ENCODE measurements at places on chromosomes 1 and 21.

DNA sequence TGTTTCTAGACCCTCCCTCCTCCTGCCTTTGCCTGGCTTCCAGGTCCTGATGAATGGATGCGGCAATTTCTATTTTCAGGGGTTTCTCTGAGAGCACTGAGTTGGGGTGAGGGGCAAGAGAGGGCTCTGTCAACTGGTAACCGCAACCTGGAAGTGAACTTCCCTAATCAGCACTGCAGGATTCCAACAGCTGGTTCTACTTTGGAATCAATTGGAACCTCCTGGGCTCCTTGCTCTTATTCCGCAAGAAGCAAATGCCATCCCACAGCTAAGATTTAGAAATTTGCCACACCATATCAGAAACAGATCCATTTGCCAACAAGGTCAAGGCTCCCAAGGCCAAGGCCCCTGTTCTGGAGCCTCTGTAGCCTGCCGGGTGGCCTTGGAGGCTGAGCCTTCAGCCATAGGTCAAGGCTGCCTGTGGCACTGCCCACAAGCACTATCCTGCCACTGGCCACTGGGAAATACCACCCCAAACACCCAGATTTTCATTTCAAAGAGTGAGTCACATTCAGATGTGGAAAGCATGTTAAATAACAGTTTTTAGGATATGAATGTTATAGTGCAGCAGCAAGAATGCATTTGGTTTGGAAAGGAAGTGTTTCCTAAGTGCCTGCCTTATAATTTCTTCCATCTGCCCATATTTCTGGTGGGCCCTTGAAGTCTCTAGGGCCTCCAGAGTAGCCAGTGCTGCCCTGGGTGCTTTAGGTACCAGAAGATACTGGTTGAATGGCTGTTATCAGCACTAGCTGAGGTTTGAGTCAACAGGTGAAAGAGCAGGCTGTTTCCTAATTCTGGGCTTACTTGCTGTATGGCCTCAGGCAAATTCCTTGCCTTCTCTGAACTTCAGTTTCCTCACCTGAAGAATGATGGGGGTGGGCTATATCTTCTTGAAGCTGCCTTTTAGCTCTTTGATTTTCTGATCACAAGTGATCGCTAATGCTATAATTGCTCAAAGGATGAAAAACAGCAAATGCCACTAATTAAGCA is 56.3 kb upstream of the JUN start:
- DNase-seq: no peak

GRCh38 chr1:112429749-112430148 is 33.7 kb downstream of the CTTNBP2NL start:
- DNase-seq: no peak

DNA sequence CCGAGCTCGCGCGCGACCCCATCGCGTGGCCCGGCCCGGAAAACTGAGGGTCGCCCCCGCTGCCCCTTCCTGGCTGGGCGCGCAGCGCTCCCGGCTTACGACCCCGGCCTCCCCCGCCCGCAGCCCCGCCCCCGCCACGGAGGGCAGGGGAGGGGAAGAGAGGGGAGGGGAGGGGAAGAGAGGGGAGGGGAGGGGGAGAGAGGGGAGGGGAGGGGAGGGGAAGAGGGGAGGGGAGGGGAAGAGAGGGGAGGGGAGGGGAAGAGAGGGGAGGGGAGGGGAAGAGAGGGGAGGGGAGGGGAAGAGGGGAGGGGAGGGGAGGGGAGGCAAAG is 6.7 kb upstream of the ANKRD65 start:
- no peak for DNase-seq

DNA sequence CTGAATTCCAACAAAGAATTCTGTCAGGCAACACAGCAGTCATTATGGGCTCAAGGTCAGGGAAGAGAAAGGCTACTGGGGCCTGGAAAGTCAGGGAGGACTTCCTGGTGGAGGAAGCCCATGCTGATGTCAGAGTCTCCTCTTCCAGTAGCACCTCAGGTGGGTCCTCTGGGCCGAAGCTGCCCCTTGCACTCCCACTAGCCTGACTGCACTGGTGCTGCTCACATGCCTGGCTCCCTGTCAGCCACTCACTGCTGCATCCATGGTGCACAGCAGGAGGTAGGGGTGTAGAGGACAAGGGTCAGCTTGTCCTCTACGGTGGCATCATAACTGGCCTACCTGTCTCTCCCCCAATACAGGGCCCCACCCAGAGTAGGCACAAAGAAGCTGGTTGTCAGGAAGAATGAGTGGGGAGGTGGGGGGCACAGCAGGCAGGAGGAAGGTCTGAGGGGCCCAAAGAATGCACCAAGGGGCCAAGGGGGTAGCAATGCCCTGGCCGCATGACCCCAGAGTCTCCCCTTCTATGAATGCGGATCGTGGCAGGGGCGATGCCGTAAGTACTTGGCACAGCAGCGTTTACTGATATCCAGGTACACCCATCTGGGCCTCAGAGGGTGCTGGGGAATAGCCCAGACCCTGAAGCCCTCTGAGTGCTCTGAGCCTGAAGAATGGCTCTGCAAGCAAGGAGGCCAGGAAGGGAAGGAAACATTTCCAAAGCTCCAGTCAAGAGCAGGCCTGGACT is 80.3 kb downstream of the GLIS1 start:
- no peak for DNase-seq

DNA sequence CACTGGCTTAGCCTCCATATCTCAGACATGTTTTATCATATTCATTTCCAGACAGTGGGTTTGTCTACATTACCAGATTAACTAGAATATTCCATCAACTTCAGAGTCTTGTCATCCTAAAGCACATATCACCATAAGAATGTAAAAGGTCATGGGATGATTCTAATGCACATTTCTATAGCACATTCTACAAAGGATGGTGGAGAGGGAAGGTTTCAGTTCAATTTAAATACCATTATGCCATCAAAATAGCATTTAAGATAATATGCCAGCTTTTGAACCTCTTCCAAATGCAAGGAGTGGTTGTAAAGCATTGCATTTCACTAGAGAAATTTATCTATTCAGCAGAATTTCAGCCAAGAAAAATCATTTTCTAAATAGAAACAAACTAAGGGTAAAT is 970.5 kb downstream of the TTLL7 start:
- no peak for DNase-seq

DNA sequence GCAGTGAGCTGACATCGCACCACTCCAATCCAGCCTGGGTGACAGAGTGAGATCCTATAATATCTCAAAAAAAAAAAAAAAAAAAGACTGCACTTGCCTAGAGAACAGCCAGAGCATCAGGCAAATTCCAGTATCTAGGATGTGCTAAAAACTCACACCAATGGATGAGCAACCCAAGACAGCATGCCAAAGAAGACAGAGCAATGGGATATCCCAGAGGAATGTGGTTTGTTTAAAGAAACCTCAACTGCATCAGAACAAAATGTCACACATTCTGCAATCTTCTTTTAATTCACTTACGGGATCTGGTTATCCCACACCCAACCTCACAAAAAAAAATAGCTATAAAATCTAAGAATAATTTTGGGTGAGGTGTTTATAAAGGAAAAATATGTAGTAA is 7.3 kb downstream of the KCNH1 start:
- DNase-seq: no peak

DNA sequence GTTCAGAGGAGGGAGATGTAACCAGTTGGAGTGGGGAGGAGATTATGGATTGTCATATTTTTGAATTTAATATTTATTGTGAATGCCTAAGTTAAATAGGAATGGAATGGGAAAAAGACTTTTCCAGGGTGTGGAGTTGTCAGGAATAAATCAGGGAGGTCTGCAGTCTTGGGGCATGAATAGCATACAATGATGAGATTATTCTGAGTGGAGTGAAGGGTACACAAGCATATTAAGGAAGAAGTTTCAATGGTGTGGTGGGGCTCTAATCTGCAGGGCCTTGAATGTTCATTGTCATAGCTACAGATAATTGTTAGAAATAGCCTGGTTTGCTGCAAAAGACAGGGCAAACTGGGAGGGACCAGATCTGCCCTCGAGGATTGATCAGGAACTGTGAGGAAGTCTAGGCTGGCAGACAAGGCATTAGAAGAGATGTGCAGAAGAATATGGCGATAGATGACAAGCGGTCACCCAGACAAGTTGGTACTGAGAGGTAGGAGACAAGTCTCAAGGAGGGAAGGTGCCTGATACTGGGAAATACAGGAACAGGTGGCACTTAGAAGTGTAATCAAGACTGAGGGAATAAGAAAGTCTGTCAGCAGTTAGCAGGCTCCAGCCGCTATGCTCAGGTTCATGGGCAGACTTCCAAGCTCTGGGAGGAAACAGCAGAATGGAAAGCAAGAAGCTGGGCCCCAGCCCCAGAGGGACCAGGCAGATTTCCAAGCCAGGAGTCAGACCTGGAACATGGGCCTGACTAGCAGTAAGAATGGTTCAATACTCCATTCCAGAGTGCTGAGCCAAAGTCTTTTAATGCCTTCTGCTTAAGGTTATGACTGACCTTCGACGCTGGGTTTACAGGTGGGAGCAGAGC is 20.9 kb upstream of the RGL1 start:
- DNase-seq: no peak

- no peak for DNase-seq
Measured at GRCh38 chr1:197249324-197249723, 18.7 kb upstream of the CRB1 start.
